Stimulated activated CD8-positive, alpha-beta memory T cell treated with anti-CD3 and anti-CD28 coated beads, Interleukin-7, amount 100 ng/mL, for 4 hours (primary cell): ENCODE measurements at places on chromosomes 2 and 18.
A peak's percentile ranks its signal among the peaks of the same experiment; 100 is the strongest.

GRCh38 chr2:42353792-42354429 lies 7.1 kb downstream of the COX7A2L start:
- no peak for DNase-seq

GRCh38 chr18:12843420-12844350 lies 40.4 kb downstream of the PTPN2 start:
- no peak for DNase-seq

GRCh38 chr18:13500869-13501542 lies 225.4 kb downstream of the FAM210A start:
- DNase-seq = no peak

DNA sequence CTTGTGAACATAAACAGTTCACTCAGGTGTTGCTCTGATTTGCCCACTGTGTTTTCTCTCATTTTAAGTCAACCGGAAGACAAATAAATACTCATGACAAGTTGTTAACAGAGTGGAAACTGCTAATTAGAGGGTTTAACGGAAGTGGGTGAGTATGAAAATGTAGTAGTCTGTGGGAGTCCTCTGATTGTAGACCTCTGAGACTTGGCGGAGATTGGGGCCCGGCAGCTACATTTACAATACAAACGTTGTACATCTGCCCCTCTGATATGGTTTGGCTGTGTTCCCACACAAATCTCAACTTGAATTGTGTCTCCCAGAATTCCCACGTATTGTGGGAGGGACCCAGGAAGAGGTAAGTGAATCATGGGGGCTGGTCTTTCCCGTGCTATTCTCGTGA lies 107.3 kb upstream of the FAM98A start:
- DNase-seq = no peak

DNA sequence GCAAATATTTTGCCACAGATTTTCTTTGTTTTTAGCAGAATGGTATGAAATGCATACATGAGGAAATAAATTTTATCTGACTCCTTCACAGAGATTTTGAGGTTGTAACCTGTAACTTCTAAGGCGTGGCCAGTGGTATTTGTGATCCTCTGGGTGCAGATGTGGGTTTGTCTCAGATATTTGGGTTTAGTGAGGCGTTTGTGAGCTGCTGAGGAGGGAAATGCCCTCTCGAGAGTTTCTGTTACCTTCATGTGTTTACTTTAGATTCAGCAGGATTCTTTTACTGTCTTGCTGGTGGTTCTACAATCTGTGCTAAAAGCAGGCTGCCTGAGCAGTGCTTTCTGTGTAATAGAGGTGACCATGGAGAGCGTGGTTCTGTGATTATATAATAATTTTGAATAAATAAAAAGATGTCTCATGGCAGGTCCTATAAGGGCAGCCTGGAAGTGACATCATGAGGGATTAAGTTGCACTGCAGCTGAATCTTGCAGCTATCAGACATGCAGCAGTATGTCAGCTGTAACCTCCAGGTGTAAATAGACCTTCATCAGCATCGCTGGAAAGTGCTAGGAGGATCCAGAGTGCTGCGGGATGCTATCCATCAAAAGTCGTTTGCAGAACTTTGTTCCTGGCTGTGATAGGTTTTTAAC lies 34.1 kb downstream of the TANC1 start:
- DNase-seq = no peak

- DNase-seq = peak; percentile 60
Observed at GRCh38 chr2:231926180-231926741, at the start of gene NPPC. TSS of gene NPPC (minus strand) at chr2:231926396. CDS start at chr2:231926249, 147 bp downstream.

- no peak for DNase-seq
Observed at GRCh38 chr18:56083097-56083521, 495.1 kb upstream of the TCF4 start.

DNA sequence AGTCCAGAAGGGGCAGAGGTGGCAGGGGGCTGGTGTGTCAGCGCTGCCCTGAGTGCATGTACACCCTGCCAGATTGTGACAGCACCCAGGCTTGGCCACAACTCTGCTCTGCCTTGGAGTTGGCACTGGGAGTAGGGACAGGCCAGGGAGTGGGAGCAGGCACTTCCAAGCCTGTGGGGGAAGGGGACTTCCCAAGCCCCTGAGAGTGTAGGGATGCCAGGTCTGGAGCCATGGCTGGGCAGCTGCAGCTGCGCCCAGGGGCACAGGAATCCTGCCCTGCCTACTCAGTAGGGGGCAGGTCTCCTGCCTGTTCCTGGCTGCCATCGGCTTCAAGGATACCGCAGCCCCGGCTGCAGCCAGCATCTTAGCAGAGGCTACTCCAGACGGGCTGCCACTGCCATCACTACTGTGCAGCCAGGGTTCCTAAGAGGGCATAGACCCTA lies 109.4 kb downstream of the CALCRL start:
- DNase-seq = no peak

DNA sequence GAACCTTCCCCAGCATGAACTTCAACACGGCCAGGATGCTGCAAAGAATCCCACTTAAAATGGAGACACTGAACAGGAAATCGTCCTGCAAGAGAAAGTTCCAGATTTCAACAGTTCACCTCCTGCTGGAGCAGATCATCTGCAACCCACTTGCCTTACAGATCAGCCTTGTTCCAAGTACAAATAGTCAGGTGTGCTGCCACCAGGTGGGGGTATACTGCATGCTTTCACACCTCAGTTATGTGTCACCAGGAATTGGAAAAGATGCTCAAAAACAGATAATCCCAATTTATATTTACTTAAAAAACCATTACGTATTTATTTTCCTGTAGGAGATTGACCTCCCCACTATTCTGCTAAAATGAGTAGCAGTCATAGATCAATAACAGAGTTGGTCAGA lies 212.3 kb downstream of the MGAT5 start:
- no peak for DNase-seq

DNA sequence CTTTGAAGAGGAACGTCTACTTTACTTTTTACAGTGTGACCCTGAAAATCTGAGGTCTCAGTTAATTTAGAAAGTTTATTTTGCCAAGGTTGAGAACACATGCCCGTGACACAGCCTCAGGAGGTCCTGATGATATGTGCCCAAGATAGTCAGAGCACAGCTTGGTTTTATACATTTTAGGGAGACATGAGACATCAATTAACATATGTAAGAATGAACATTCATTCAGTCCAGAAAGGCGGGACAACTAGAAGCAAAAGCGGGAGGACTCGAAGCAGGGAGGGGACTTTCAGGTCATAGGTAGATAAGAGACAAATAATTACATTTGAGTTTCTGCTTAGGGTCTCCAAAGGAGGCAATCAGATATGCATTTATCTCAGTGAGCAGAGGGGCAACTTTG lies 23.7 kb downstream of the ELMOD3 start:
- DNase-seq = no peak

DNA sequence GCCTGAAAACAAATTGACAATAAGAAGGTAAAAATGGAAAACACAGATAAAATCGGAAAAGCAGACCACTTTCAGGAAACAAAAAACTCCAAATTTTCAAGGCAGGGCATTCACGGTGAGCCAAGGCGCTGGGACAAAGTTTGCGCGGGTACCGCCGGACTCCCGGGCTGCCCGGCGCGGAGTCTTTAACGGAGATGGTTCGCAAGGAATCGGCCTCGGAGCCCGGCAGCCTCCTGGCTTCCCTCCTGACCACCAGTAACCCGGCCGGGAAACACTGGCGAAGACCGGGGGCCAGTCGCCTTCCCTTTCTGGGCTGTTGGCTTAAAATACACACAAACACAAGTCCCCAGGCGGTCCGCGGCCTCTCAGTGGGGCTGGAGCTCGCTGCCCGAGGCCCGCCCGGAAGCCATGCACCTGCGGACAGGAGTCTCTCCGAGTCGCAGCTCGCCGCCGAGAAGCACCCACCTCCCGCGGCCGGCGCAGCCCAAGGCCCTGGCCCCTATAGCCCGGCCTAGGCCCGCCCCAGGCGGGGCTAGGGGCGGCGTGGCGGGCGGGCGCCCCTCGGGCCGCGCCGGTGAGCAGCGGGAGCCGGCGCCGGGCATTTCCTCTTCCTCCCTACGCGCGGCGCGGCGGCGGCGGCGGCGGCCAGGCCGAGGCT lies 622 bp upstream of the KCMF1 start:
- peak; percentile 52 for DNase-seq

DNA sequence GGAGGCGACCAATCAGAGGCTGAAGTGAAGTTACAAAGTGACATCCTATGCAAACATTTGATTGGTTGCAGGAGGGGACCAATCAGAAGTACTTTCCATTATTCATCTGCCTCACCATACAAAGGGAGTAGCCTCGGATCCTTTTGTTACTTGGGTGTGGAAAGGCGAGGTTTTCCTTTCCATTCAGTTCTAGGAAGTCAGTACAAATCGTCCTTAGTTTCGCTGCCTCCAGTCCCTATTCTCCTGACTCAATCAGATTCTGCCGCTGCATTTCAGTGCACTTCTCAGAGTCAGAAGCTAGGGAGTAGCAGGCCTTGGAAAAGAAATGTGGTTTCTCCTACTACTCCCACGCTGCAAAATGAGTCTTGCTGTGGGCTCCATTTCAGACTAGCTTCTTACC lies 149.4 kb downstream of the DTNA start:
- DNase-seq = no peak

GRCh38 chr18:425106-425745 lies 75.3 kb downstream of the COLEC12 start:
- no peak for DNase-seq

DNA sequence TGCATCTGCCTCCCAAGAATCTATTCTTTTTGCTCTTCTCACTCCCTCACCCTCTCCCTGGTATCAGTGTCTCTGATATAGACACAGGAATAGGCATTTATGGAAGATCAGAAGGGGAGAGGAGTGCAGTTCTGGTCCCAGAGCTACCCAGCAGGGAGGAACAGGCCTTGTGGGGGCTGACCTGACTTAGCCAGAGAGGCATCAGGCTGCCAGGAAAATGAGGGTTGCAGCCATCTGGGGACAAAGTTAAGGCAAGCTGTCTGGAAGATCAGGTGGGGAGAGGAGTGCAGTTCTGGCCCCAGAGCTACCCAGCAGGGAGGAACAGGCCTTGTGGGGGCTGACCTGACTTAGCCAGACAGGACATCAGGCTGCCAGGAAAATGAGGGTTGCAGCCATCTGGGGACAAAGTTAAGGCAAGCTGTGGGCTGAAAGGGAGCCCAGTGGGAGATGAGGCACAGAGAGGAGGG lies 69.9 kb upstream of the HK2 start:
- DNase-seq = no peak

DNA sequence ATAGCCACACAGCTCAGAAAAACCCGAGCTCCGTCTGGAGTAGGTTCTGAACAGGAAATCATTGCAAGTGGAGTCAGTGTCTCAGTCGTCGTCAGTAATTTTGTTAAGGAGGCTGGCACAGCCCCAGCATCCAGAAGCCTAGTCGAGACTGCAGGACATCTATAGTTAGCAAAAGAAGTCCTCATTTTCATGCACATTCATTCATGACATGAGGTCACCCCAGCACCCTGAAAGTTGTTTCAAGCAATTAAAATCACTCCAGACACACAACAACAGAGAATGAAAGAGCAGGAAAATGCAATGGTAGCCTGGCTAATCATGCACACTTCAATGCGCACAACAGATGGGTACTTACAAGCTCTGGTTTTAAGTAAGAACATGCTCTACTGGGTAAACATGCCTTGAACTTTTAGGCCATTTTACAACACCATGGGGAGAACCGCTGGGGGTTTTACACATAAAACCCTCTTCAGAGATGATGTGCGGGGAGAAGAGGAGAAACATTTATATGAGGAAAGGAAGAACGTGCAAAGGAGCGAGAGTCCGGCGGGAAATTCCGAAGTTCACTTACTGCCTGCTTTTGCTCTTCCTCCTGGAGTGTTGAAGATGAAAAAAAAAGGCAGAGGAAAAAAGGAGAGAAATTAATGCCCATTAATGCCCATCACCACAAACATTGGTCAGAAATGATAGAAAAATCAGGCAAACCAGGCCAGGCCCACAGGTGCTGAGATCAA lies 77.4 kb upstream of the DNMT3A start:
- DNase-seq = no peak

DNA sequence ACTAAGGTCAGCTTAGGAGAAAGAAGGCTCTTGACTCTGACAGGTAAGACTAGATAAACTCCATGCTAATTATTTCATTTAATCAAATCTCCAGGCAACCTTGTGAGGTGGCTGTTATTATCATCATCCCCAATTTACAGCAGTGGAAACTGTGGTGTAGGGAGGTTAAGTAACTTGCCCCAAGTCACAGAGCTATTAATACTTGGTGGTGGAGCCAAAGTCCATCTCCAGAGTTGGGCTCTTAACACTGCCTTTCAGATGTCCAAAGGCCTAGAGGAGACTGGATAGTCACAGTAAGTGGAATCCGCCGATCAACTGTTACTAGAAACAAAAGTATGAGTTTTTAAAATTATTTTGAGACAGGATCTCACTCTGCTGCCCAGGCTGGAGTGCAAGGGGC lies 46.6 kb upstream of the SP3 start:
- DNase-seq = no peak

DNA sequence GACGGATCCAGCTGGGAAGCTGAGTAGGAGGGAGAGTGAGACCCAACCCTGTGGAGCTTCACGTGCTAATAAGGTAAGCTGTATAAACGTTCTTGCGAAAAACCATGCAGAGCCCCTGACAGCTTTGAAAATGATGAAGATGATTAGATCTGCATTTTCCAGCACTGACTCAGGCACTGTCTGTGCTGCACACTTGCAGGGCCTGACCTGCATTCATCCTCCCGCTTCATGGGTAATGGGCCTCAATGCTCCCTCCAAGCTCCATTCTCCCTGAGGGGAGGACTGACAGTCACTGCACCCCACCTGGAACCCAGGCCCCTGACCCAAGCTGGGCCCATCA lies 205.4 kb downstream of the TMEM163 start:
- DNase-seq = no peak

GRCh38 chr2:191894681-191895147 lies 47.8 kb upstream of the CAVIN2 start:
- DNase-seq = no peak

GRCh38 chr2:73071360-73072128 lies at the start of gene SFXN5:
TSS of gene SFXN5 (minus strand) at chr2:73071712. CDS start at chr2:73071705, 7 bp downstream.
- DNase-seq = peak; percentile 89

- DNase-seq = no peak
Observed at GRCh38 chr2:95058466-95058988, 33.0 kb downstream of the MAL start.

DNA sequence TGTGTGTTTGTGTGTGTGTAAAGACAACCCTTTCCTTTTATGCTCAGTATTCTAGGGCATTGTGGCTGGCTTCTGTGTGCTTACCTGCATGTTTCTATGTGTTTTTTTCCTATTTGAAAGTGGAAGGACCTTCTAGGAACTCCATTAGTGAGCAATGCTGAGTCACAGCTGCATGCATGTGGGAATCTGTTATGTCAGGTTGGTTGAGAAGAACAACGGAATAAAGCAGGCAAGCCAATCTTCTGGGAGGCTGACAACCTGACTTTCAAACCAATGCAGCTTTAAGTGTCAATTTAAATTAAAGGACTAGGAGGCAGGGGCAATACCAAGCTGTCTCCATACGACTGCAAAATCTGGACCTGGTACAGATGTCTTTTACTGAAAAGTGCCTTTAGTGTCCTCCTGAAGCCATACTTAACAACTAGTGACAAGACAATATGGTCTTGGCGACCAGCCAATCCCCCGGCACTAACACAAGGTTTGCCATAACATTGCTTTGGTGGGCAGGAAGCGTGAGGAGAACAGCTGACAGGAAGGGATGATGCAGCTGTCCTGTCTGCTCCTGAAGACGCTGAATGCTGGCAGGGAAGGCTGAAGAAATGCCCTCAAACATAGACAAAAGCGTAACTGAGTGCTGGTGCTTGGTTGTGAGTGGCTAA lies 514.7 kb upstream of the CDH7 start:
- no peak for DNase-seq

- no peak for DNase-seq
Observed at GRCh38 chr2:23019476-23019875, 365.5 kb upstream of the KLHL29 start.
